ENCODE measurements at places on chromosomes 7 and 10. TPM values are rescaled to one million over a fixed set of nuclear protein-coding genes. Genes with fewer than 3 reads are reported as not detected.

The TASOR2 gene
- total RNA-seq = 35.6 TPM

The ELAPOR2 gene
- total RNA-seq = not detected

The ENTPD1 gene
- total RNA-seq = 0.17 TPM

The FAM185A gene
- 5.6 TPM for total RNA-seq

The VAX1 gene
- total RNA-seq = 1.3 TPM

The BICC1 gene
- total RNA-seq = 20.5 TPM

The KIAA1549 gene
- total RNA-seq = 6.5 TPM

The CLEC2L gene
- total RNA-seq = not detected

The LIPN gene
- not detected for total RNA-seq

The SLC26A4 gene
- not detected for total RNA-seq

The CPVL gene
- 0.86 TPM for total RNA-seq

The GRID2IP gene
- total RNA-seq = not detected

The EPO gene
- total RNA-seq = not detected

The STAG3 gene
- 0.40 TPM for total RNA-seq

The DEPP1 gene
- total RNA-seq = 1.4 TPM

The MYO3A gene
- not detected for total RNA-seq

The SOSTDC1 gene
- not detected for total RNA-seq

The SGCE gene
- total RNA-seq = 56.0 TPM

The AGAP9 gene
- 11.5 TPM for total RNA-seq

The PLXDC2 gene
- total RNA-seq = not detected

The CALU gene
- total RNA-seq = 144 TPM

The SEMA3D gene
- total RNA-seq = not detected

The GALNT17 gene
- total RNA-seq = not detected

The LRRC61 gene
- total RNA-seq = 0.15 TPM

The TAS2R3 gene
- total RNA-seq = not detected

The TMEM273 gene
- not detected for total RNA-seq

The TUBB8 gene
- total RNA-seq = not detected

The HGF gene
- total RNA-seq = not detected

The SLC26A5 gene
- not detected for total RNA-seq

The WAPL gene
- total RNA-seq = 14.6 TPM

The TMEM106B gene
- 35.1 TPM for total RNA-seq

The GIMAP8 gene
- not detected for total RNA-seq

The C10orf67 gene
- total RNA-seq = not detected

The HOXA4 gene
- 1.5 TPM for total RNA-seq

The MMD2 gene
- total RNA-seq = not detected

The SMKR1 gene
- total RNA-seq = 10.0 TPM

The GBX1 gene
- not detected for total RNA-seq

The TMUB1 gene
- 55.8 TPM for total RNA-seq

The VWDE gene
- total RNA-seq = 0.29 TPM

The SPDYE11 gene
- total RNA-seq = not detected

The MMRN2 gene
- 0.95 TPM for total RNA-seq

The ZNF138 gene
- 2.8 TPM for total RNA-seq

The TYW1 gene
- 14.9 TPM for total RNA-seq

The AHR gene
- total RNA-seq = 7.4 TPM

The ADRB1 gene
- total RNA-seq = 1.2 TPM

The PLXNA4 gene
- 0.49 TPM for total RNA-seq

Measured in A549 treated with ZK216348 at 1 μM for 4 hours (cell line).